ENCODE measurements at places on chromosomes 6 and 20. TPM values are rescaled to one million over a fixed set of nuclear protein-coding genes. Genes with fewer than 3 reads are reported as not detected.

The SLC25A27 gene
- 8.8 TPM for total RNA-seq

The OTOR gene
- total RNA-seq: not detected

The PEX6 gene
- total RNA-seq: 27.8 TPM

The TMEM200A gene
- not detected for total RNA-seq

The GTSF1L gene
- total RNA-seq: not detected

The RNF144B gene
- 12.1 TPM for total RNA-seq

The GPR63 gene
- total RNA-seq: 1.3 TPM

The TCF15 gene
- total RNA-seq: not detected

DNA sequence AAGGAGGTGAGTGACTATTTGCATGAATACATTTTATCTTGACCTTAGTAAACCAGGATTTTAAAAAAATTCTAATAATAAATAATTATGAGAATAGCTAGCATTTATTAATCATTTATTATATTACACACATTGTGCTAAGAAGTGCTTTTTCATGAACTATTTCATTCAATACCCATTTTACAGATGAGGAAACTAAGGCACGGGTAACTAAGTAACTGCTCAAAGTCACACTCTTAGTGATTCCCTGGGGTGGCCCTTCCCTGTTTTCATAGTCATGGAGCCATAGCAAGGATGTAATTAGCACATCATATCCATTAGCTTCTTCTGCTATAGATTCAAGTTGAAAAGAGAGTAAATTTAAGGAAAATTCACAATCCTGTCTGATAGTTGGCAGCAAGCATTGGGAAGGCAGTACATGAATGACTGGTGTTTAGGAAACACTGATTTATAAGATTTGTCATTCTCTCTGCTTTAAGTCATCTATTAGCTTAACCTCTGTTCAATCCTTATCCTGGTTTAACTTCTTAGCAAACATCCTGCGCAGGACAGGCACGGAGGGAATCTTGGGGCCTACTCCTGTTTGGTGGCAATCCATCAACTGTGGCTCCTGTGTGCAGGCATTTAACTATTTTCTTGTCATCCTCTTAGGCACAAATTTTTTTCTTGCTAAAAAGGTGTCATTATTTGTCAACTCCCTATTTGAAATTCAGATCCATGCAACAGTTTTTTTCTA lies 68.3 kb downstream of the RIN2 start:
- no peak for DNase-seq

- DNase-seq: no peak
Observed at GRCh38 chr6:112639391-112639831, 292.3 kb downstream of the RFPL4B start.

- DNase-seq: no peak
Observed at GRCh38 chr6:166354965-166355364, 12.6 kb upstream of the SFT2D1 start.

DNA sequence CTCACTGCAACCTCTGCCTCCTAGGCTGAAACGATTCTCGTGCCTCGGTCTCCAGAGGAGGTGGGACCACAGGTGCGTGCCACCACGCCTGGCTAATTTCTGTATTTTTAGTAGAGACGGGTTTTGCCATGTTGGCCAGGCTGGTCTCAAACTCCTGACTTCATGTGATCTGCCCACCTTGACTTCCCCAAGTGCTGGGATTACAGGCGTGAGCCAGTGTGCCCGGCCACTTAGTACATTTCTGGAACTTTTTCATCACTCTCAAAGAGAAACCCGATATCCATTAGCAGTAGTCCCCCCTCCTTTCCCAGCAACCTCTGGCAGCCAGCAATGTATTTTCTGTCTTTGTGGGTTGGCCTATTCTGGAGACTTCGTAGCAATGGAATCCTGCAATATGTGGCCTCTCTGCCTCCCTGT lies 109.8 kb downstream of the JARID2 start:
- DNase-seq: no peak

GRCh38 chr20:46831633-46832011 lies 63.0 kb upstream of the EYA2 start:
- DNase-seq: no peak

DNA sequence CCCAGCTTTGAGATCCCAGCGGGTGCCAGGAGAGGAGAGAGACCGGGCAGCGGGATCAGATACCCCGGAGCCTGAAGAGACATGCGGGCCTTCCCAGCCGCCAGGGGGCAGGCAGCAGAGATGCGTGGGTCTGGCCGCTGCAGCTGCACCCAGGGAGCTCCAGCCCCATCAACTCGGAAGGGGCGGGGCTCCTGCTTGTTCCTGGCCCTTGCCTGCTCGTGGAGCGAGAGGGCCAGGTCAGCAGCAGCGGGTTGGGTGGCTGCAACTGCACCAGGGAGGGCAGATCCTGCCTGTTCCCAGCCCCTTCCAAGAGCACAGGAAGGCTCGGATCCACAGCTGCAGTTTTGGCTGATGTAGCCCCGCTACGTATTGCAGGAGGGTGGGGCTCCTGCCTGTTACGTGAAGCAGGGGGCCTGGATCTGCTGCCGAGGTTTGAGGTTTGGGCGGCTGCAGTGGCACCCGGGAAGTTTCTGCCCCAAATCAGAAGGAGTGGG lies 532.8 kb downstream of the RFPL4B start:
- DNase-seq: peak; percentile 78

- no peak for DNase-seq
Observed at GRCh38 chr6:36973647-36974046, 12.3 kb downstream of the MTCH1 start.

- peak; percentile 49 for DNase-seq
Observed at GRCh38 chr20:62776692-62777527, 19.4 kb upstream of the MRGBP start.

DNA sequence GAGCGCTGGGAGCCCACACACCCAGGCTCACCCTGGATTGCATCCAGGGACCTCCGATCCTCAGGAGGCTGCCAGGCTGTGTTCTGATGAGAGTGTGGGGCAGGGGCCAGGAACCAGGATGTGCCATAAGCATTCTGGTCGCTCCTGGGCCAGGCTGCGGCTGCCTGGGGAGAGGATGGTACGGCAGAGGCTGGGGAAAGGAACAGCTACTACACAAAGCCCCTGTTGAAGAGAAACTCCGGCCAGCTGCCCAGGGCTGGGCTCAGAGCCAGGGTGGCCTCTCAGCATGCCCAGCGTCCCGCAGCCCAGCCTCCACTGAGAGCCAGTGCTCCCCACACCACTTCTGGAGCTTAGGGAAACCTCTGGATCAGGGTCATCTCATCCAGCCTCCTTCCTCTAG lies 21.7 kb upstream of the OCSTAMP start:
- peak; percentile 64 for DNase-seq

DNA sequence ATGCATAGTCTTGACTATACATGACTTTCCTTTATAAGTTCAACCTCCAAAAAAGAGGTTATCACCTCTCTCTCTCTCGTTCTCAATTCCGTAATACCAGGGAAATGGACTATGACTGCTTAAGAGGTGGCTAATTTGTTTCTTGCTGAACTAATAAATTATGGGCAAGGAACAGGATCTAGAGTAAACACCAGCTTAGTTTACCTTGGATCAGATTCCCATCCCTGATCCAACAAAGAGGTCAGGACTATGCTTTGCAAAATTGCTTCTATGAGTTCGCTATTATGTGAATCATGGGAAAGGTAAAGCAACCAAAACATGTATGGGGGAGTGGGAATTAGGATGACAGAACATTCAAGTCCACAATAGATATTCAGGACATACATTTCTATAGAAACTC lies 630.7 kb downstream of the HACE1 start:
- no peak for DNase-seq

GRCh38 chr20:24781418-24781980 lies 167.6 kb upstream of the CST7 start:
- peak; percentile 10 for DNase-seq

DNA sequence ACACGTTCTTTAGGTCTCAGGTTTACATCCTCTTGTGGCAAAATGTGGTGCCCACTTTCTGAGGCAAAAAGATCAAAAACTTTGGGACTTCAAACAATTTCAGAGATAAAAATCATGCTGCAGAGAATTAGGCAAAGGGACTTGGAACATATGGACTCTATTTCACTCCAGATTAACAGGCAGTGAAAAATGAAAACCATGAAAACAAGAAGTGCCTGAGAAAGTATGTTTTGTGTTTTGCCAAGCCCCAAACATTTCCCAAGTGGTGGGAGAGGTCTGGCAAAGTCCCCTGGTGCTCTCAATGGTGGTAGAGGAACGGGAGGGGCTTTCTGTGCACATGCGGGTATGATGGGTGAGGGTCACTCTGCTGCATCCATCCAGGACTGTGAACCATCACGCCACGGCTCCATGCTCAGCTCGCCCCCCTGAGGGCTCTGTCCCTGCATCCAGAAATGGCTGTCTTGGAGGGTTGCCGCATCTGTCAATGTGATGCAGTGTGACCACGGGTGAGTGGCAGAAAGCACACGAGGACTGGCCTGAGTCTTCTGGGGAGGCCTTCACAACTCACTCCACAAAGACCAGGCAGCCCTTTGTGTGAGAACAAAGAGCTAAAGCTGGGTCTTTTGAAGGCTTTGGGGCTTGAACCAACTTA lies 43.2 kb upstream of the TBC1D7 start:
- DNase-seq: no peak

DNA sequence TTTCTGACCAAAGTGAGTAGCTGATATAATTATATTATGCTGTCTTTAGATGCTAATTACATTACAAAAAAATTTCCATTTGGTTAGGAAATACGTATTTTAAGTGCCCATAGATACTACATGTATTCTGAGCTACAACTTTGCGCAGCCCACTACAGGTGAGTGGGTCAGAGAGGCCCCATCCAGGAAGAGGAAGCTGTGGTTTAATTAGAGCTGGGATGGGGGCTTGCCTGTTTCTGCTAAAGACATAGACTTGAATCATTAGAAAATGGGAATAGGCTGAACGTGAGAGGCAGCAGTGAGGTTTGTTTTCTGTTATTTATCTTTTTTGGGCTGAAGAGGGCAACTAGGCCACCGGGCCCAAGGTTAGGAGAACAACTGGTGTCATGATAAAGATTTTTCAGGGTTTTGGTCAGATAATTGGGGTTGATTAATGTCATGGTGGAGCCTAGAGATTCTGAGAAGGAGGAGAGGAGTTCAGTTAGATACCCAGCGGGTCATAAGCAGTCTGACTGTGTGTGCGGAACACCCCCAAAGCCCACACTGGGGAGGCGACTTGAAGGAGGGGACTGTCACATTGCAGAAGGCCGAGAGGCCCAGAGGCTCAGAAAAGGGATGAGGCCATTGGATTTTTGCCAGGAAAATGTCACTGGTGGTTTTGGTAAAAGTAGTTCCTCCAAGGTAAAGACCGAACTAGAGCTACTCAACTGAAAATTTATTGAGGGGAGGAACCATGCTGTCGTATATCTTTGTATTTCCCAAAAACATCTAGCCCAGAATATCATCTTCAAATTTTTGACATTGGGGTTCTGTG lies 14.5 kb upstream of the IRF4 start:
- no peak for DNase-seq
